Kidney epithelial cell (primary cell): ENCODE measurements at places on chromosomes 13 and 19.

- no peak for DNase-seq
Observed at GRCh38 chr13:91934354-91934753, 535.9 kb downstream of the GPC5 start.

- DNase-seq: no peak
Observed at GRCh38 chr19:17423429-17424208, 3.8 kb downstream of the MVB12A start.

- DNase-seq: no peak
Observed at GRCh38 chr19:7617735-7618134, 11.6 kb downstream of the XAB2 start.

GRCh38 chr13:113854238-113855011 lies 9.5 kb downstream of the GAS6 start:
- DNase-seq: no peak

DNA sequence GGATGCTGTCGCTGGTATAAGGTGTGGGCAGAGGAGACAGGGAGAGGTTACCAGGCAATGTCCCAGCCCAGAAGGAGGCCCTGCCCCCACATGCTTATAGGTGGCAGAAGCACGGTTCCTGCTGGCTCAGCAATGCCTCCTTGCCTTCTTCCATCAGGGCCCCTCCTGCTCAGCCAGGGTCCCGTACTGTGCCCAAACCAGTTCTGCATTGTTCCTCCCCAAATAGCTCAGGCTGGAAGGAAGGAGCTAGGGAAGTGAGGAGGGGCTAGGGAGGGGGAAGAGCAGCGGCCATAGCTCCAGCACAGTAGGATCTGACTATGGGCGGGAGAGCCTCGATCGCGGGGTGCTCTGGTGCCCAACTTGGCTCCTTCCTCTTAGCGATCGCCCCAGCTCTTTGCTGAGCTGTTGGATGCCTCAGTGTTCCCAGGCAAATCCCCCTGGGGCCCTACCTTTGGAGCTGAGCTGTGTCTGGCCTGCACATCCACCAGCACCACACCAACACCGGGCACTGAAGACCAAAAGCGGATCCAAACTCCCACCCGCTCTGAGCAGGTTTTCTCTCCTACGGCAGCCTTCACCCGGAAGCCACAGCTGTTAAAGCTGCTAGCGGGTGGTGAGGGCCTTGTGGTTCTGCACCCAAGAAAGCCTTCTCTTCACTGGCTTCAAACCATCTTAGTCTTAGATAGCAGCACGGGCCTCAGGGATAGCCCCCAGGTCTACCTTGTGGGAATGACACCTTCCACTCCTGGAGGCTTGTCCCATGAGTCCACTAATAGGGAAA lies 32.1 kb upstream of the PEPD start:
- DNase-seq: no peak

DNA sequence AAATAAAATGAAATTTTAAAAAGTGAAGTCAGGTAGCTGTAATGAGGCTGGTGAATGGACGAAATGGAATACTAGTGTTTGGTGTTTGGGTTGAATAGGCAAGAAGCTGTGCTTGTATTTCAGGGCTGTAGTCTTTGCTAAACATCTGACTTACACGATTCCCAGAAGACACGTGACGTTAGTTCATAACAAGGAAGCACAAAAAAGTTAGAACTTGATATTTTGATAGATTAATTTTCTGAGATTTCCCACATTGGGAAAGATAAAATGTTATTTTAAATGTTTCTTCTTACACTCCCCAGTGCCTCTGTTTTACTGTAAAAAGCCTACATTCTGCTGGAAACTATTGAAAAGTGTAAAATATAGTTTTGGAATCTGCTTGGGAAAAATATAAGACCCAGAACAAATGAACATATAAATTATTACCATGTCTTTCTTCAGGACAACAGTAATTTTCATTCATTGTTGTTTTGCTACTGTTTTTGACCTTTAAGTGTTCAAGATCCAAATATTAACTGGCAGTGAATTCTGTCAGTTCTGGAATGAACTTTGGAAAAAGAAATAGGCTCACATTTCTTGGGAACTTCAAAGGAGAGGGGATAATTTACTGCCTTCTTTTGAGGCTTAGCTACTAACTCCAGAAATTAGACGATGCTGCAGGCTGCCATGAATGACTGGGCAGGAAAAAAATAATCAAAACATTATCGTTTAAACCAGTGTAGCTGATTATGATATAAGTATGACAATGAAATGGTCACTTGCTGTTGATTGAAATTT lies 241.3 kb downstream of the SLITRK6 start:
- no peak for DNase-seq

- no peak for DNase-seq
Observed at GRCh38 chr13:41701676-41702075, 244.3 kb downstream of the RGCC start.

- no peak for DNase-seq
Observed at GRCh38 chr19:20318616-20319015, 151.6 kb downstream of the ZNF486 start.
